ENCODE measurements at places on chromosomes 7 and 10. TPM values are rescaled to one million over a fixed set of nuclear protein-coding genes. Genes with fewer than 3 reads are reported as not detected.
A peak's percentile ranks its signal among the peaks of the same experiment; 100 is the strongest.

DNA sequence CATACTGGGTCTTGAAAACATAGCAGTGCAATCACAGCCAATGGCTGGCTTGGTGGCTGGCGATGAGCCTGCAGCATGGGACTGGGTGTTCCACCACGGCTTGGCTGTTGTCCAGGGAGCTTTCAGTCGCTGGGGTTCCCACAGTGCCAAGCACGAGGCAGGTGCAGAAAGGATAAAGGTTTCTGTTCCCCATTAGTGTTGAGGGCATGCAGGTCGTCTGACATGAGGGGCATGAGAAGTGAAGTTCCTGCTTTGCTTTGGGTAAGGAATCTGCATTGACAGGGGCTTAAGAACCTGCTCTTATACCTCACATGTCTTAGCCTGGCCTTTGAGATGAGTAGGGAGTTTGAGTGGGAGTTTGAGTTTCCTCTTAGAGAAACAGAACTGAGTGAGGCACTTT lies 9.0 kb upstream of the CFTR start:
- no peak overlapping the region for H3K4me3 ChIP-seq
- no peak overlapping the region for H3K27ac ChIP-seq
- H3K36me3 ChIP-seq = no peaks in the 10 kb centered on the region
- no peak for DNase-seq

DNA sequence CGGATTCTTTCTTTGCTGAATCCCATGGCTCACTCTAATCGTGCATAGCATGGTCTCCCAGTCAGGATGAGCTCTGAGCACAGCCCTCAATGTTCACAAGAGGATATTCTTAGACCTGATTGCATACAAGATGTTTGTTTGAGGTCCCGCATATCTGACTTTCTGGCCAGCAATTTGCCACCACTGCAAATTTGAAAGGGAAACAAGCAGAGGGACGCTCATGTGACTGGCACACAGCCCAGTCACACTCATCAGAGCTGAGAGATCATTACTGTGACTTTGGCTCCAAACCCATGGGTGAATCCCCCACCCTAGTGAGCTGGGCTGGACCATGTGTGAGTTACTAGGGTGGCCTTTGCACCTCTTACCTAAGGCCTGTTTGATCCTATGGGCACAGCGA lies 9.9 kb downstream of the TAS2R41 start:
- no peaks in the 10 kb centered on the region for H3K27me3 ChIP-seq
- no peak for DNase-seq
- H3K27ac ChIP-seq = no peak overlapping the region
- H3K4me1 ChIP-seq = peaks cover 8% of the 10 kb centered on the region

The FAM25G gene
- not detected for total RNA-seq

The NANOS1 gene
- total RNA-seq = 0.28 TPM

DNA sequence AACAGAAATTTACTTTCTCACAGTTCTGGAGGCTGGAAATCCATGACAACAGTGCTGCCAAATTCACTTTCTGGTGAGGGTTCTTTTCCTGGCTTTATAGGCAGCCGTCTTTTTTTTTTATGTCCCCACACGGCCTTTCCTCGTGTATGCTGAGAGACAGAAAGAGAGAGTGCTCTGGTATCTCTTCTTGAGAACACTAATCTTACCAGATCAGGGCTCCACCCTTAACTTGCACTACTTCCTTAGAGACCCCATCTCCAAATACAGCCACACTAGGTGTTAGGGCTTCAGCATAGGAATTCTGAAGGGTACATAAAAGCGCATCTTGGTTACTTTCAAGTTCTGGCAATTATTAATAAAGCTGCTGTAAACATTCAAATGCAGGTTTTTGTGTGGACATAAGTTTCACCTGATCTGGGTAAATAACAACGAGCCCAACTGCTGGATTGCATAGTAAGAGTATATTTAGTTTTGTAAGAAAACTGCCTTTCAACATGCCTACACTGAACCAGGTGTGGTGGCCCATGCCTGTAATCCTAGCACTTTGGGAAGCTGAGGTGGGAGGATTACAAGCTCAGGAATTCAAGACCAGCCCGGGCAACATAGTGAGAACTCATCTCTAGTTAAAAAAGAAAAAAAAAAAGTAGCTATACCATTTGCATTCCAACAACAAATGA lies 8.2 kb upstream of the C1GALT1 start:
- no peaks in the 10 kb centered on the region for H3K27me3 ChIP-seq
- DNase-seq = no peak
- no peak overlapping the region for H3K4me3 ChIP-seq
- H3K27ac ChIP-seq = no peak overlapping the region

DNA sequence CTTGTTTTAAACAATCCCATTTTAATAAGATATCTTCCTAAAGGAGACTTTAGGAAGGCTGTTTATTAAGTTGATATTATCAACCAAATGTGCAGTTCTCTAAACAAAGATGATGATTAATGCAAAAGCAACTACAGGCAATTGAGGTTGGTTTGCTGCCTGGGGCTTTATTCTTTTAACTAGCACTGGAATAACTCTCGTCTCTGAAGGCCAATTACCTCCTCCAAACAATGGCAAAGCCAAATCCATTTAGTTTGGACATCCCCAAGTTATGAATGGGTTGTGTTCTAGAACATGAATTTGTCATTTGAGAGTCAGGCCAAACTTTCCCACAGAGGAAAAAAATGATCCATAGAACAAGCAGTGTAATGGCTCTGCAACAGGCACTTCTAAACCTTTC lies 114.1 kb downstream of the SLC16A9 start:
- H3K27me3 ChIP-seq = no peaks in the 10 kb centered on the region
- no peak overlapping the region for H3K27ac ChIP-seq
- no peaks in the 10 kb centered on the region for H3K4me1 ChIP-seq
- no peaks in the 10 kb centered on the region for H3K36me3 ChIP-seq
- H3K4me3 ChIP-seq = no peak overlapping the region

The MRPS33 gene
- 51.6 TPM for total RNA-seq

- no peak overlapping the region for H3K27ac ChIP-seq
- H3K4me3 ChIP-seq = no peak overlapping the region
- DNase-seq = peak; percentile 65
- peaks cover 7% of the 10 kb centered on the region for H3K36me3 ChIP-seq
Measured at GRCh38 chr7:24587853-24588252, 14.6 kb downstream of the PALS2 start.

DNA sequence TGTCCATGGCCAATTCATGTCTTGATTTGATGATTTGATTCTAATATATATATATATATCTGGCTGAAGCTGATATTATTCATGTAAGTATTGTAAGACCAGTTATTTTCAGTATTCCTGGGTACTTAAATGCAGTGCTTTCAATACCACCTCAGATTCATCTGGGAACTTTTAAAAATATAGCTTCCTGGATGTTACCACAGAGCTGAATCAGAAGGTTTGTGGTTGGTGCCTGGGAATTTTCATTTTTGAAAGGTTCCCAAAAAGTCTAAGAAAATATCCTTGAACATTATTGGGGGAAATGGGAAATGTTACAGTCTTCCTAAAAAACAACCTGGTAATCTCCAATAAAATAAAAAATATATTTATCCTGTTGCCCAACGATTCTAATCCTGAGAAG lies 10.7 kb upstream of the PPP3CB start:
- H3K27ac ChIP-seq = no peak overlapping the region
- no peak for DNase-seq
- H3K36me3 ChIP-seq = peaks cover 20% of the 10 kb centered on the region

GRCh38 chr10:94963901-94964300 lies 25.4 kb downstream of the CYP2C9 start:
- no peak overlapping the region for H3K27ac ChIP-seq
- no peak for DNase-seq
- no peak overlapping the region for H3K4me3 ChIP-seq
- H3K27me3 ChIP-seq = no peaks in the 10 kb centered on the region
- no peaks in the 10 kb centered on the region for H3K4me1 ChIP-seq

- DNase-seq = no peak
- H3K4me3 ChIP-seq = no peak overlapping the region
- H3K27me3 ChIP-seq = no peaks in the 10 kb centered on the region
- peaks cover 9% of the 10 kb centered on the region for H3K4me1 ChIP-seq
- H3K36me3 ChIP-seq = no peaks in the 10 kb centered on the region
Measured at GRCh38 chr10:102619281-102619981, 24.8 kb upstream of the TRIM8 start.

The LSM5 gene
- 72.0 TPM for total RNA-seq

The GSTO2 gene
- 1.3 TPM for total RNA-seq

DNA sequence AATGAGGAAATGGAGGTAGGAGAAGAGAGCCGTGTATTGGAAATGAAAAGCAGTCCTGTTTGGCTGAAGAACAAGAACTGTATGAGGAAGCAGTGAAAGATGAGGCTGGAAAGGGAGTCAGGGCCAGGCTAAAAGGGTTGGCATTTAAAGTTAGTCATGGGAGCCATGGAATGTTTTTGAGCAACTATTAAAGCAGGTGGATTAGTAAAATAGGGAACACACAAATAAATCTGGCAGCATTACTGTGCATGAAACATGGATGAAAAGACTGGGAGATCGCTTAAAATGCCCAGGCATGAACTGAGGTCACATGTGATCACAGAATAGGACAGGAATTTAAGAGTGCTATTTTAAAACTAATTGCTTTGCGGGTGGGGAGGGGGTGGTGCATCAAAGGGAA lies 1.4 kb upstream of the IFRD1 start:
- H3K36me3 ChIP-seq = no peaks in the 10 kb centered on the region
- DNase-seq = no peak
- H3K27ac ChIP-seq = peak overlapping the region; percentile 6

The TDRD1 gene
- 0.05 TPM for total RNA-seq

DNA sequence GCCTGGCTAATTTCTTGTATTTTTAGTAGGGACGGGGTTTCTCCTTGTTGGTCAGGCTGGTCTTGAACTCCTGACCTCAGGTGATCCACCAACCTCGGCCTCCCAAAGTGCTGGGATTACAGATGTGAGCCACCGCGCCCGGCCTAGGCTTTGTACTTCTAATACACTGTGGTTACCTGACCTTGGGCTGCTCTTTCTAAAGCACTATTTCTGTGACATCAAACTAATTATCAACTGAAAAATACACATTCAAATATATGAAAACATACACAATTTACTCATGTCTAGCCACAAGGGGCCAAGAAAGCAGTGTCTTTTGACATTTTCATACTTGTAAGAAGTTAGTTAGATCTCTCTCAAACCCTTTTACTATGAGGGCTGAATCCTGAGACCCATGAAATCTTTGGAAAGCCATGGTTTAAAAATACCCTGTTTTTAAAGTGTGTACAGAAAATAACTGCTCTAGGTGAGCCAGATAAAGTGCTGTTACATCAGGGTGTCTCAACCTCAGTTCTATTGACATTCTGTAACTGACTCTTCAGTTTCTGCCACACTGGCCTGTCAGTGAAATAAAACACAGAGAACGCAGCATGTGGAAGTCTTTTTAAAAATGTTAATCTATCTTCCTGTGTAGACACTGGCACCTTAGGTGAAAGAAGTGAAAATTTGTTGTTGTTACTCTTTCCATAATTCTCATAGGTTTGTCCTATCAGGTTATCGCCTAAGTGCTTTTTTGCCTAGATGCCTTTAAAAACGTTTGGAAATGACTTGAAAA lies 58.8 kb downstream of the CREM start:
- no peak overlapping the region for H3K27ac ChIP-seq
- peaks cover 9% of the 10 kb centered on the region for H3K36me3 ChIP-seq
- H3K4me1 ChIP-seq = peaks cover 4% of the 10 kb centered on the region
- DNase-seq = no peak
- no peak overlapping the region for H3K4me3 ChIP-seq

The TIMM23 gene
- 73.9 TPM for total RNA-seq

The SHH gene
- not detected for total RNA-seq

GRCh38 chr10:28600056-28600455 lies 67.1 kb downstream of the WAC start:
- H3K36me3 ChIP-seq = peaks cover 41% of the 10 kb centered on the region
- no peaks in the 10 kb centered on the region for H3K27me3 ChIP-seq
- H3K4me1 ChIP-seq = peaks cover 36% of the 10 kb centered on the region
- no peak overlapping the region for H3K27ac ChIP-seq

The MASTL gene
- 40.9 TPM for total RNA-seq

The UCMA gene
- not detected for total RNA-seq

The ENKUR gene
- not detected for total RNA-seq

The PDK4 gene
- total RNA-seq = not detected

- peak overlapping the region; percentile 97 for H3K27ac ChIP-seq
- peak overlapping the region; percentile 97 for H3K4me3 ChIP-seq
- DNase-seq = peak; percentile 66
- no peaks in the 10 kb centered on the region for H3K27me3 ChIP-seq
Measured at GRCh38 chr10:27241010-27241651, 534 bp upstream of the ACBD5 start.

GRCh38 chr10:124037784-124038183 lies 55.6 kb downstream of the CHST15 start:
- peaks cover 10% of the 10 kb centered on the region for H3K4me1 ChIP-seq
- H3K27me3 ChIP-seq = peaks cover 12% of the 10 kb centered on the region
- no peak overlapping the region for H3K27ac ChIP-seq
- no peak for DNase-seq
- H3K4me3 ChIP-seq = no peak overlapping the region

The NOBOX gene
- total RNA-seq = not detected

GRCh38 chr10:11882646-11883375 lies 59.7 kb downstream of the PROSER2 start:
- no peak overlapping the region for H3K27ac ChIP-seq
- H3K4me1 ChIP-seq = peaks cover 17% of the 10 kb centered on the region
- H3K4me3 ChIP-seq = no peak overlapping the region
- H3K36me3 ChIP-seq = no peaks in the 10 kb centered on the region
- peaks cover 4% of the 10 kb centered on the region for H3K27me3 ChIP-seq
- peak; percentile 43 for DNase-seq

DNA sequence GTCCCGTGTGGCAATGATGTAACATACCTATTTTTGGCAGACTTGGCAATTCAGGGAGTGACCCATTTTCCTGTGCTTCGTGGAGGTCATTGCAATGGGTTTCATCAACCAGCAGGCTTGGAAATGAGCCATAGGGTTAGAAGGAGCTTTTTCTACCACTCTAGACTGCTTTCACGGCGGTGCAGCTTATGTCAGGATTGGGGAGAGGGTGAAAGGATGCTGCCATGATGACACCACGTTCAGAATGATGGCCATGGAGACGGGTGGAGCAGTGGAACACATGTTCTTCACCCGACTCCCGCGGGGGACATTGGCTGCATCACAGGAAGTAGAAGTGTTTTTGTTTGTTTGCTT lies 220.2 kb downstream of the EMX2 start:
- no peak overlapping the region for H3K27ac ChIP-seq
- no peak overlapping the region for H3K4me3 ChIP-seq
- DNase-seq = no peak
- no peaks in the 10 kb centered on the region for H3K36me3 ChIP-seq
- H3K27me3 ChIP-seq = no peaks in the 10 kb centered on the region

The AGR3 gene
- total RNA-seq = not detected

DNA sequence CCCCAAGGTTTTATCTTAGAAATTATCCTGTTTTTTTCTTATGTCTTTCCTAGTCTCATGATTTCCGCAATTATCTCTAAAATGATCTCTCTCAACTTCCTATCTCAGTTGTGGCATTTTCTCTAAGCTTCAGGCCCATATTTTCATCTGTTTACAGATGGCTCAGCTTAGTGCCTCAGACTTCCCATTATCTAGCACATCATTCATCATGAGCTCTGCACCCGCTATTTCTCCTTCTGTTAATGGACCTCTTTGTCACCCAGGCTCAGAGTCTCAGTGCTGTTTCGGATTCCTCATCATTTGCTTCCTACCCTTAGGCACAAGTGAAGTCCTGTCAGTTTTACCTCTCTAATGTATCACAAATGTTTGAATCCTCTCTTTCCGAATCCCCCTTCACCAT lies 84.1 kb downstream of the BMPR1A start:
- no peak overlapping the region for H3K4me3 ChIP-seq
- H3K4me1 ChIP-seq = peaks cover 5% of the 10 kb centered on the region
- H3K36me3 ChIP-seq = peaks cover 14% of the 10 kb centered on the region
